HuH-7.5 (cell line): ENCODE measurements at places on chromosomes 11 and 22.

GRCh38 chr11:70861559-70861958 lies 390.8 kb downstream of the SHANK2 start:
- no peak for DNase-seq

GRCh38 chr11:57302489-57302888 lies 22.3 kb downstream of the TNKS1BP1 start:
- DNase-seq = no peak

GRCh38 chr22:23110190-23110921 lies 31.4 kb downstream of the RSPH14 start:
- no peak for DNase-seq

- DNase-seq = peak; percentile 28
These were observed 14.9 kb upstream of the CCDC73 start for GRCh38 chr11:32809313-32809712.
